ENCODE measurements at places on chromosomes 5 and 9.

GRCh38 chr5:67680099-67680498 lies 483.5 kb upstream of the CD180 start:
- DNase-seq, result peak; percentile 34

- peak; percentile 11 for DNase-seq
Measured at GRCh38 chr5:131230406-131230805, 33.4 kb upstream of the CDC42SE2 start.

DNA sequence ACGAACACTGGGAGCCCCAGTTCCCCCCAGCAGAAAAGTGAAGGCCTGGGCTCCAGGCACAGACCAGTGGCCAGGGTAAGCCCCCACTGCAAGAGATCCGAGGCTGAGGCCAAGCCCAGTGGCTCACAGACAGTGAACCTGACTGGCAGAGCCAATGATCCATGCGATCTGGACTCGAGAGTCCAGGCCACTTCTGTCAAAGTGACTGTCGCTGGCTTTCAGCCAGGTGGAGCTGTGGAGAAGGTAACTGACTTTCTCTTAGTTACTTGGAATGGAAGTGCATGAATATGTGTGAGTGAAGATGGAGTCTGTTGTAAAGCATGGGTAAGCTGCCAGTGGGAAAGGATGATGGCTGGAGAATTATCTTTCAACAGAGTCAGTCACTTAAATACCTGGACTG lies 99.7 kb downstream of the GOLPH3 start:
- no peak for DNase-seq

DNA sequence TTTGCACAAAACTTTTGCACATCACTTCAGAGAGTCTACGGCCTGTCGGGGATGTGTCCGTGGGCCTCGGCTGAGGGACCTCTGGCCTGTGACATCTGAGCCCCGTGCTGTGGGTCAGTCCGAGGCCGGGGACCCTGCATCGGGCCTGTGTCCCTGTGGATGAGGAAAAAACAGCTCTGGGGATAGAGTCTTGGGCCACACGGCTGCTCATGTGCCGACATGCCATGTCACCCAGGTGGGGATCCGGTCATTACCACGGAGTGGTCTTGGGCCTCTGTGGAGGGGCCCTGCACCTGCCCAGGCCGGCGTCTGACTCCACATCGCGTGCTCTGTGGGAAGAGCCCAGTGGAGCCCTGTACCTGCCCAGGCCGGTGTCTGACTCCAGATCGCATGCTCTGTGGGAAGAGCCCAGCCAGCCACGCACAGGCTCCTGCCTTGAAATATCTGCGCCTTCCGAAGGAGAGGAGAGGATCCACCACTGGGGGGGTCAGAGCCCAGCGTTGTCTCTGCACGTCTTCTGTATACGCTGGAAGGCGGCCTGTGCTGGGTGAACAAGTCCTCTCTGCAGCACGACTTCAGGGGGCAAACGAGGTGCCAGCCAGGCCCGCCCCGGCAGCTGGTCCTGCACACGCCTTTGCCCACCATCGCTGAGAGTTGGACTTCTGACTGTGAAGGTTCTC lies 27.5 kb upstream of the IRX4 start:
- DNase-seq, result no peak
